Stimulated activated naive CD8-positive, alpha-beta T cell treated with anti-CD3 and anti-CD28 coated beads, Interleukin-15, amount 100 ng/mL, for 72 hours (primary cell): ENCODE measurements at places on chromosomes 5 and 9.
A peak's percentile ranks its signal among the peaks of the same experiment; 100 is the strongest.

DNA sequence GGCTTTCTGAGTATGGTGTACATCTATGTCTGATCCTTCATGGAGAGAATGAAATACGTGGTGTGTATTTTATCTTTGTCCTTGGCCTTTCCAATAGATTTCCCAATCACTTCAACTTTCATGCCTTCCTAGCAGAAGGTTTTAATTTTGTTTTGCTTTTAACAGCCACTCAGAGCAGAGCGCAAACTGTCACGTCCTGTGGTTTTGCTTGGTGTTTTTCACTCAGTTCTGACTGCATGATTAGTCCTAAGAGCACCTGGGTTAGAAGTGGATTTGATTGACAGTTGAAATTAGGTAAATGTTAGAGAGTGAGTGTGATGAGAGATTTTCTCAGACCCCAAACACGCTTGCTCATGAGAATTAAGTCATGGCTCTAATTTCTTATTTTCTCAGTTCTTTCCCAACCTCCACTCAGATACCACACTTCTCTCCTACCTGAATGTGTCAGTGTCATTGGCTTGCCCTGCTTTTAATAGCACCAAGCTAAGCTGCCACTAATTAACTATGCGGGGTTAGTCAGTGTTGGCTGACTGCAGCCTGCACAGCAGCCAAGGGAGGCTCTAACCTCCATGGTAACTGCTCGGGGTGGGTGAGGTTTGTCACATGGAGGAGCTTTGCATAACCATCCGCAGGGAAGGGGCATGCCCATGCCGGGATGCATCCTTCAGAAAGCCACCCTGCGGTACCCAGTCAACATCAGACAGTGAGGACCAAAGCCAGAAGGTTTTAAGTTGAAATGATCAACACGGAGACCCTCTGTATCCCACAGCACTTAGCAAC, 173.4 kb downstream of the NR3C1 start:
- peak; percentile 44 for DNase-seq

GRCh38 chr9:108609227-108609896, 246.4 kb downstream of the ACTL7B start:
- no peak for DNase-seq

GRCh38 chr9:89387197-89387849, 69.0 kb downstream of the SECISBP2 start:
- DNase-seq, result no peak

DNA sequence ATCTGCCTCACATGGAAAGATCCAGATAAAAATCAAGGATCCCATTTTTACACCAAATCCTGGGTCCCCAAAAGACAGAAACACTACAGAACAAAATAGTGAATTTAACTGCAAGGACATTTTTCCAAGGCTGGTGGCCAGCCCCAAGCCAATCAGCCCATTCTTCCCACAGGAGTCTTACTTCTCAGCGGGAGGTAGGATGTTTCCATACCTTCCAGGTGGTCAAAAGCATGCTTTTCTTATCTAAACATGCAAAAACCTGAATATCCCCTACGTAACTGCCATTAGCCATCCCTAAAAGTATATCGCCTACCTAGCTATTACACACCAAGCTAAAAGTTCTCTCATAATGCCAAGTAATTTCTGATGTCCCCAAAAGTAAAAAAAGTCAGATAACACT, 20.6 kb downstream of the TMEM161B start:
- DNase-seq, result no peak

DNA sequence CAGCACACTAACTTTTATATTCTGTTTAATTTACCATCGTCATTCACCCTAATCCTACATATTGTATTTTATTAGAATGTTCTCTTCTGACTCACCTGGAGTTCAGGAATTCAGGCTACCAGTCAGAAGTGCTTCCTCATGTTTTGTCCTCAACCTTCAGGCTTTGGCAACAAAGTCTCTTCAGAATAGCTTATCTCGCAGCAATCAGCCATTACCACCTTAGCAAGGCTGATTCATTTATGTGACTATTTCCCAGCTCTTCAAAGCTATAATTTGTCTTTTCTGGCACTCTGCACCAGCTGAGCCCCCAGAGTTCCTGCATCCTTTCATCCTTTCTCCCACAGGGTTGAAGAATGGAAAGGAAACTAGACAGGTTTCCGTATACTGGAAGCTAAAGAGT, 365.5 kb upstream of the CDH18 start:
- DNase-seq, result no peak

- no peak for DNase-seq
These were observed 70.3 kb downstream of the SPTLC1 start for GRCh38 chr9:92044936-92045335.

- no peak for DNase-seq
These were observed 113.9 kb downstream of the TMEM174 start for GRCh38 chr5:73286896-73287295.

DNA sequence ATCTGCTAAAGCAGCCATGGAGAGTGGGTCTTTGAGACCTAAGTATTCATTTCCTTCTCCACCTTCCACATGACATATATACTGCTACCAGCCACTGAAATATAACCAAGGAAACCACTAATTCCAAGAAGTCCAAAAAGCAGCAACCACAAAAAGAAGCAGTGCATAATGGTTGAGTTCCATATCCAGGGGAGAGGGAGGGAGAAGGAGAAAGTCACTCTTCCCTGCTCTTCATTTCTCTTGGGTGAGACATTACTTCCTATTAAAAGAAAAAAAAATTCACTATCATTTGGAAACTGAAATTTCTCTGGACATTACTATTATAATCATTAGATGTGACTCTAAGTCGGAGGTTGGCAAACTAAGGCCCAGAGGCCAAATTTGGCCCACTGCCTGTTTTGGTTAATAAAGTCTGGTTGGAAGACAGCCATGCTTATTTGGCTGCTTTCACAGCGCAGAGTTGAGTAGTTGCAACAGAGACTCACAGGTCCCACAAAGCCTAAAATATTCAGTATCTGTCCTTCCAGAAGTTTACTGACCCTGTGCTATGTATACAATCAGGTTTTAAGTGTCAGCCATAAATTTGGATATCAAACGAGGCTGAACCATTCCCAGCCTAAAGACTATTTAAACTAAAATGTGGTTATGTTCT, 168.6 kb downstream of the MPDZ start:
- DNase-seq, result no peak

- no peak for DNase-seq
These were observed 5.0 kb upstream of the SNAPC3 start for GRCh38 chr9:15417626-15418025.

DNA sequence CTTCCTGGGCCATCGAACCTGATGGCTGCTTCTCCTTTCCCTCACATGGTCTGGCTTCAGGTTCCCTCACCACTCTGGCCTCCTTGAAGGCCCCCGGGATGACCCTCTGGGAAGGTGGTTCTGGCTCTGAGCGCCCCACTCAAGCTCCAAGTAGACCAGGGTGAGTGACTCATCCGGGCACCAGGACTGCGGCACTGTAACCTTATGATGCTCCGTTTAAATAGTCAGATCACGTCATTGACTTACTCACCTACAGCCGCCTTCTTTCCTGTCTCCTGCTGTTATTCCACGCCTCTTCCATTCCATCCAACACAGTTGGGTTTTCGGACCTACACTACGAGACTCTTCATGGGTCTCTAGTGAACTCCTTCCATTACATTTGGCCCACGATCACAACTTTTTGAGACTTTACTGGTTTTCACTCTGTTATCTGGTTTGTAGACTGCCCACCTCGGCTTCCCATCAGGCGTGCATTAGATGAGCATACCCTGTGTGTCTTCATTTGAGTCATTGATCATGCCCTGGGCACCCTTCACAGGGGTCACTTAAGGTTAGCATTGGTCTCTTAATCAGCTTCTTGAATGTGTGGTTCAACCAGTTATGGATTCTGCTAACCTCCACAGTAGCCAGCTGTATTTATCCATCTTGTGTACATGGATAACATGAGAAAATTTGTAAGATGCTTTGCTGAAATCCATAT, 138.8 kb upstream of the LMX1B start:
- no peak for DNase-seq

DNA sequence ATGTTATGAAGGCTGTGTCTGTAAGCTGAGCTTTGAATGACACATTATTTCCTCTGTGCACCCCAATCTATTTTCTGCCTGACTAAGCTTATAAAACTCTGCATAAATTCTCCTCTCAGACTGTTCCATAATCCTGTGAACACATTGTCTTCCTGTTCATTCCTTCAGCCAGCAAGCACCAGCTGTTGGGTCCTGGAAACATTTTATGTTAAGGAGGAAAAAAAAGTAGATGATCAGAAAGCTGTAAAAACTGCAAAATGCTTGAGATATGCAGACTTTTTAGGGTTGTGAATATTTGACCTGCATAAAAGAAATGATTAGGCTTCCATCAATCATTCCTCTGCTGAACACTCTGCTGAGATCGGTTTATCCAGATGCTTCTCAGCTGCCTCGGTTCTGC, 1246.0 kb upstream of the DMAC1 start:
- no peak for DNase-seq

GRCh38 chr9:8816361-8816760, 1016.8 kb upstream of the DMAC1 start:
- no peak for DNase-seq

GRCh38 chr9:128706671-128707381, 4.5 kb downstream of the PKN3 start:
- no peak for DNase-seq

GRCh38 chr9:128006332-128006996, 25.7 kb upstream of the EEIG1 start:
- no peak for DNase-seq

DNA sequence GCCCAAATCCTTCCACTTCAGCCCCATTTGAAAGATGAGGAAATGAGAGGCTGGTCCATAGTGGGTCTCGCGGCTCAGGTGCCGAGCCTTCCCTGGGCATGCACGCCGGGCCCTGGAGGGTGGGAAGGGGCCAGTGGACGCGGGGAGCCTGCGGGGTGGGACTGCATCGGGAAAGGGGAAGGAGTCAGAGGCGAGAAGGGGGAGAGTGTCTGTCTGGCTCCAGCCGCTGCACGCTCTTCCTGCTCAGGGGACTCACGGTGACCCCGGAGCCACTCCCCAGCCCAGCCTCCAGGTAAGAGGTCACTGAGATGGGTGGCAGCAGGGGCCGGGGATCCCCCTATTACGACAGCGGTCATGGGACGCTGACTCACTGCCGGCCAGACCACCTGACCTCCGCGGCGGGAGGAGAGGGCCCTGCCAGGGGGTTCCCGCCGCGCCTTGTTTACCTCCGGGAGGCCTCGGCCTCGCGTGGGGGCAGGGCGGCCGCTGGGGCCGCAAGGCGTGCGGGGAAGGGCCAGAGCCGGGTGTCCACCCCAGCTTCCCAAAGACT, 1.9 kb upstream of the SQSTM1 start:
- DNase-seq, result peak; percentile 87

DNA sequence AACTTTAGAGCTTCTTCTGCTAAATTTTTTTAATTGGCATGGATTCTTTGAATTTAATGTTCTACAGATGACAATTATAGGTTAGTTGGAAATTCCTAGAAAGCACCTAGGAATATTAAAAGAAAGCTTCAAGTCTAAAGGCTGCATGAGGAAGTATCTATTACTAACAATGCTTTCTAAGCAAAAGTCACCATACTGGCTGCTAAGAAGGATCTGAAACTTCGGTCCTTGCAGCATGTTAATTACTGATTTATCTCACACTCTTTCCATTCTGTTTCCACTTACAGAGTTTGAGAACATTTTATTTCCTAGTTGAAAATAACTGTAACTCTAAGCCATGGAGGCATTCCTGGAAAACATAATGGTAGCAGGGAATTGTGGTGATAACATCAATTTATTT, 8.4 kb downstream of the SEMA6A start:
- no peak for DNase-seq

DNA sequence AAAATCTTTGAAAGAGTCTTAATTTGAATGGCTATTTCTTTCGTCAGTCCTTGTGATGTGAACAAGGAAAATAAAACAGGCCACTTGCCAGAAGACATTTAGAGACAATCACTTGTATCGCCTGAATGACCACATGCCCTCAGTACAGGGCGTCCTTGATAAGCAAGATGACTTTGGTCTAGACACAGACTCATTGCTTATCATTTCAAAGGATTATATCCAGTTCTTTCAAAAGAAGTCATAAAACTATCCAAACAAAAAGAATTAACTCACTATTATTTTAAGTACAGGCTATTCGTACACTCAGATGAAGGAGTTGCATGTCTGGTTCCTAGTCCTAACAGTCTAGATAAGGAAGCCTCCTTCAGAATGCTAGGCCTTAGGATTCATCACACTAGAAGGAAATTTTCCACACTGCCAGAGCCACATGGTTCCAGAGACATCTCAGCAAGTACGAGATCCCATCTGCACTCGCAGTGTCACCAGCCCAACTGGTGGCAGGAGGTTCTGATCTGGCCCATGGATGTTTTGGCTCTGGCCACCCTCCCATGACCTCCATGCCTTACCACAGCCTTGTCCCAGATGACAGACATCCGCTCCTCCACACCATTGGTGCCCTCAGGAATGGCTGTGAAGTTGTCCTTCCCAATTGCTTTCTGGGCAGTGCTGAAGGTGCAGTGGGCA, 109.6 kb downstream of the DPYSL3 start:
- DNase-seq, result no peak

DNA sequence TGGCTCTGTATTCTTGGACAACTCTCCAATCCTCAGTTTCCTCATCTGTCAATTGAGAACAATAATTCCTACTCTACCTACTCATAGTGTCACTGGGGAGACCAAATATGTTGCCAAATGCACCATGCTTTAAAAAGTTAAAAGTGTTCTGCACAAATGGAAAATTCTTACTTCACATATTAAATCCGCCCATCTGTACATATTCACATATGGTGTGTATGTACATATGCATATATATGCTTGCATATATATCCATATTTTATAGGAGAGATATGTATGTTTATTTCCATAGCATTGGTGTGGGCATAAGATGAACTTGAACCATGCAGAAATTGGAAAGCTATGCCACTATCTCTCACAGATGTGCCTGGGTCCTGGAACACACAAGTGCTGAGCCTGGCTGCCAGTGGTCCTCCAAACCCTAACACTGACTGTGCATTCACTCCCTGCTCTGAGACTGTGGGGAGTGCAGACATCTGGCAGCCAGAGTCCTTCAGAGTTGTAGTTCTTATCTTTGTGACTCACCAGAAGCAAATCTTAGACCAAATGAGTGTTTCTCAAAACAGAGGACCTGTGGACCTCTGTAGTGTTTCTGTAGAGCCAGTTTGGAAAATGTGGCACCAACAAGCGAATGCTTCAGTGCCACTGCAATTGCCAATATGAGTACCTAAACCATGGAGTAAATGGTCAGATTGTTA, 168.7 kb downstream of the GRIA1 start:
- DNase-seq, result no peak
